ENCODE measurements at places on chromosomes 4 and X. TPM values are rescaled to one million over a fixed set of nuclear protein-coding genes. Genes with fewer than 3 reads are reported as not detected.

GRCh38 chr4:14769993-14770392 lies 232.3 kb upstream of the CPEB2 start:
- no peak for DNase-seq

DNA sequence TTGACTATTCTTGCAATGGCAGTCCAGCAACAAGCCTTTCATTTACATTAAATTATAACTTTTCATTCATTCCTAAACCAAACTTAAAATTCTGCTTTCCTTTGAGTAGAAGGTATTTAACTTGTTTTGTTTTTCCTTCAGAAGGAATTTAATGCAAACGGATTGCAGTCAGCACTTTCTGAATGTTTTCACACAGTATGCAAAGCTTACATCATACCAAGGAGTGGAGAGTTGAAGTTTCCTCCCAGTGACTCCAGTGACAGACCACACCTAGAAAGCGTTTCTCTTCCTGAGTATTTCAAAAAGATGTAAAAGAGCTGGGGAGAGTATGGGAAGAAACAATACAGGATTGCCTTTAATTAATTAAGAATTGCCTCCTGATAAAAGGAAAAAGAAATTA lies 8.1 kb downstream of the EPGN start:
- DNase-seq: no peak

DNA sequence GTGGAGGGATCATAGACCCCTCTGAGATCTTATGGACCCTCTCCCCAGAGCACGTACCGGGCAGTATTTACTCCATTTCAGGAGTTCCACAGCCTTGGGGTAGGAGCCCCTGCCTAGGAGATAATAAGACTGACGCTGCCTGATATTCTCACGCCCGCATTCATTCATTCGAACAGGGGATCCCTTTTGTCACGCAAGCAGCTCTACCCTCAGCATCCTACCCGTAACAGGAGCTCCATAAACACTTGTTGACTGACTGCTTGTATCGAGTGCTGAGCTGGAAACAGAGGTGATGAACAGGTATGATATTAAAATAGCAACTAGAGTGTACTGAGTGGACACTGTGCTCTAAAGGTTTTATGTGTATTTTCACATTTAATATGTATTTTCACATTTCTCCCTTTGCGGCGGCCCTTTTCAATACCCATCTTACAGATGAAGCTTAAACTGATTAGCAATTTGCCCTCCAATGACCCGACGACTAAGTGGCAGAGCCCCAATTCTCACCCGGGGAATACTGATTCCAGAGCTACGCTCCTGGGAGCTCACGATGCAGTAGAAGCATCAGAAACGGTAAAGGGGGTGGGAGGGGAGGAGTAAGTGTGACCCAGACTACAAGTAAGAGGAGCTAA lies 888 bp downstream of the RAB28 start:
- DNase-seq: no peak

GRCh38 chrX:135625995-135626394 lies 87.4 kb upstream of the CT45A1 start:
- DNase-seq: no peak

The EDA gene
- total RNA-seq: 1.9 TPM
